Kidney glomerular epithelial cell (primary cell): ENCODE measurements at places on chromosomes 3 and 15.

DNA sequence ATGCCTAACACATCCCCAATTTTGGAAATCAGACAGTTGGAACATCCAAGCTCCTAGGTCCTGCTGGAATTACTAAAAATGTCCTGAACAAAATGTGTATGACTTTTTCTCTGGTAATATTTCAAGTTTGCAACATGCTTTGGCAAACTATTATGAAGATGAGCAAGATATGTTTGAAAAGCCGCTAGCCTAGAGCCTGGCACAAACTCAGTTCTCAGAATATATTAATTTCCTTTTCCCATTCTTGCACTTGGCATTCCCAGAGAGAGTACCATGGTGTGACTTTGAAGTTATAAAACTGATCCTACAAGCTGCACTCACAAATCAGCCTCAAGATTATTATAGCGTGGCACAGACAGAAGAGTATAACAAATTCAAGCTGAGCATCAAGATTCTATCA, 1031.1 kb downstream of the NTRK3 start:
- no peak for DNase-seq

DNA sequence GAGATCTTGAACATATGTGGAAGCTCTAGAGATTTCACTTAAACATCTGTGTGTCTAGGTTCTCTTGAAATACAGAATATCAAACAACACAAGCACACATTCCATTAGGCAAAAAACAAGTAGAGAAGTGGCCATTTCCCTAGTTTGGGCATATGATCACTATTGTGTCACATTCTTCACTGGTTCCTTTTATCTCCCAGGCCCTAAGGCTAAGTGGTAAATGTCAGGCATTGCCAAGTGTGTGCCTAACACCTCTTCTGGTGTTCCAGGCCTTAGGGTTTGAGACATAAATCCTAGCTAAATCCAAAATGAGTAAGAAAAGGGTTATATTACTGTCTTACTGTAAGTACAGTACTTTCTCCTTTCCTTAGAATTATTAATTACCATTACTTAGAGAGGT, 880.1 kb downstream of the PDCD6IP start:
- no peak for DNase-seq

DNA sequence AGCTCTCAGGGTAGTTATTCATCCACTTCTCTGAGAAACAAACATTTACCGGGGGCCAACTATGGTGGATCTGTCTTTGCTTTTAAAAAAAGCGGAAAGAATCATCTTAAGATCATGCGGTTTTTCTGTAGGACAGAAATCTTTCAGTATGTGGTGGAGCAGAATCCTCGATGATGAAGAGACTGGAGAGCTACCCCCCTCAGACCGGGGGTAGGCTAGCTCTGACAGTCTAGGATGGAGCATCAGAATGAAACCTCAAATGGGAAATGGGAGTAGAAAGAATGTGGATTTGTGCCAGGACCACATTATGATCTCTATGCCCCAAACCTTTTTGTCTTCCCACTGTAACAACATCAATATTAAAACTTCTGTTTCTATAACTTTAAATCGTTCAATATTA, 30.3 kb downstream of the TPRG1 start:
- no peak for DNase-seq

DNA sequence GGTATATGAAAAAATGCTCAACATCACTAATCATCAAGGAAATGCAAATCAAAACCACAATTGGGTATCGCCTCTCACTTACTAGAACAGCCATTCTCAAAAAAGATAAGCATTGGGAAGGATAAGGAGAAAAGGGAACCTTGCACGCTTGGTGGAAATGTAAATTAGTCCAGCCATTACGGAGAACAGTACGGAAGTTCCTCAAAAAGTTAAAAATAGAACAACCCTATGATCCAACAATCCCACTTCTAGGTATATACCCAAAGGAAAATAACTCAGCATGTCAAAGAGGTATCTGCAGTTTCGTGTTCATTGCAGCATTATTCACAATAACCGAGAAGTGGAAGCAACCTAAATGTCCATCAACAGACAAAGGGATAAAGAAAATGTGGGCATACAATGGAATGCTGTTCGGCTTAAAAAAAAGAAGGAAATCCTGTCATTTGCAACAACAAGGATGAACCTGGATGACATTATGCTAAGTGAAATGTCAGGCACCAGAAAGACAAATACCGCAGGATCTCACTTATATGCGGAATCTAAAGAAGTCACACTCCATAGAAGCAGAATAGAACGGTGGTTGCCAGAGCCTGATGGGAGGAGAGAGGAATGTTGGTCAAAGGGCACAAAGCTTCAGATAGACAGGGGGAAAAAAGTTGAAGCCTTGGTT, 11.7 kb upstream of the CMTM7 start:
- DNase-seq = no peak

DNA sequence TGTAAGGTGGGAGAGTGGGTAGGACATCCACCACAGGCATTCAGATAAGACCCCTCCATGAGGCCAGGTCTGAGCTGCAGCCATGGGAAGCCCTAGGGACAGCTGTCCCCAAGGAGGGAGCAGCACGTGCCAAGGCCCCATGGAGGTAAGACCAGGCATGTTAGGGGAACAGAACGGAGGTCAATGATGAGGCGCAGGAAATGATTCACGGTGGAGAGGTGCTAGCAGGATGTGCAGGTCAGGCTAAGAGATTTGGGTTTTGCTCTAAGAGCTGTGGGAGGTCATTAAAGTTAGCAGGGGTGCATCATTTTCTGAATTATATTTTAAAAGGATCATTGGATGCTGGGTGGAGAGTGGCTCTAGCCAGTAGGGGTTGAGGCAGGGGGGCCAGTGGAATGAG, 66.4 kb upstream of the SNRPA1 start:
- DNase-seq = no peak

DNA sequence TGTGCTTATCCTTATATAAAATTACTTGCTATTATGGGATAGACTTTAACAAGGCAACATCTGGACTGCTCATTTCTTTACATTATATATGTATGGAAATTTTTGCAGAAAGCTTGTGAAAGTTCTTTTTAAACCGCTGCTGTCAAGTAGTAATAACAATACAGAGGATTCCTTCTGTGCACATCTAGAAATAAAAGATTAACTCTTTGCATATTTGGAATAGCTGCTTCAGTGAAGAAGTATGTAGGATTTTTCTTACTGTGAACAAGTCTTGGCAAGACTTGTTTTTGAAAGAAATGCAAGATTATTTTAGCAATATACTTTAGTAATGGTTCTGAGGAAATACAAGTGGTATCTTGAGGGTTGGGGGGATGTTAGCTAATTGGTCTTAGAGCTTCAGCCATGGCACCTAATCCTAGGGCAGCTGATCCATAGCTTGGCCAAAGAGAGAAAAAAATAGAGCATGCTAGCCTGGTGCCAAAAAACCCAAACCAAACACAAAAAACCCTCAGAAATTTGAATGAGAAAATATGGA, 4.3 kb downstream of the PRKCI start:
- DNase-seq = peak; percentile 36

- DNase-seq = no peak
These were observed 114.9 kb upstream of the MLF1 start for GRCh38 chr3:158456114-158456513.

DNA sequence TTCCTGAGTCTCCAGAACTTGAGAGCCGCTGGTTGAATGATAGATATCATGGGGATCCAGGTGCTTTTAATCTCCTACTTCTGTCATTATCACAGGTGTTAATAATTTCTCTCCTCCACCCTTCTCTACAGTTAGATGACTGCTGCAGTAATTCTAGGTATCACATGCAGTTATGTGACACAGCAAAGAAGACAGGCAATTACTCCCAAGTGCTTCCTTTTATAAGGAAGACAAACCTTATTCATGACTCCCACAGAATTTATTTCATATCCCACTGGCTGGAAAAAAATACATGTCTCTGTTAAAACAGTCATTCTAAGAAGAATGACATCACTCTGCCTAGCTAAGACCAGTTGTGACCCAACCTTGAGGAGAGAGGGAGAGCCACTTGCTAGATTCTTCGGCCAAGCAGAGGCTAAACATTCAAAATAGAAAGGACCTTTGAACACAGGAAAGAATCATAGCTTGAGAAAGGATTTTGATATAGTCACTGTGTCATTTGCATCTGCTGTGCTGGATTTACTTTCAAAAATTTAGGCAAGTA, 500.6 kb downstream of the SI start:
- DNase-seq = no peak

GRCh38 chr3:88030210-88030609, 28.6 kb downstream of the CGGBP1 start:
- DNase-seq = no peak

DNA sequence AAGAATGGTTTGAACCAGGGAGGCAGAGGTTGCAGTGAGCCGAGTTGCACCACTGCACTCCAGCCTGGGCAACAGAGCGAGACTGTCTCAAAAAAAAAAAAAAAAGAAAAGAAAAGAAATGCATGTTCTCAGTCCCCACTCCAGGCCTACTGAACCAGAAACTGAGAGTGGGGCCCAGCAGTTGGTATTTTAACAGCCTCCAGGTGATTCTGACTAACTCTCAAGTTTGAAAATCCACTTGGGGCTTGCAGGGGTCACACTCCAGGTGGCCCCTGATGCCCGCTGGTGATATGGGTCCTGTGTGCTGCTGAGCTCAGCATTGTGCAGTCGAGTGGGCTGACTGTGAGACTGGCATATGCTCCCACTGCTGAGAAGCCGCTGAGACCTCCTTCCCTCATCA, 133.7 kb upstream of the C2CD4B start:
- DNase-seq = no peak

- no peak for DNase-seq
These were observed 166.0 kb downstream of the THSD4 start for GRCh38 chr15:71281256-71281655.

DNA sequence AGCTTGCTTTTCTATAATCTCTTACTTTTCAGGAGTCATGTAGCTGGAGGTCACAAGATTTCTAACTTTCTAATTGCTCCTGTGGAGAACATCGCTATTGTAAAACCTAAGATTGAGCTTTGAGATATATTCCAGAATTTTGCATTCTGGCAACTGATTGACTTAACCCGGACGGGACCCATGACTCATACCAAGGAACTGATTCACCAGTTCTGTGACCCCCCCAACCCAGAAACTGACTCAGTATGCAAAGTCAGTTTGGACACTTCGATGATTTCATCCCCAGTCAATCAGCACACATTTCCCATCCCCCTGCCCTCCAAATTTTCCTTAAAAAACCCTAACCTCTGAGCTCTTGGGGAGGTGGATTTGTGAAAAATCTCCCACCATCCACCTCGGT, 396.5 kb upstream of the GBE1 start:
- DNase-seq = peak; percentile 79

GRCh38 chr15:66862111-66862939, 160.3 kb downstream of the SMAD6 start:
- no peak for DNase-seq

DNA sequence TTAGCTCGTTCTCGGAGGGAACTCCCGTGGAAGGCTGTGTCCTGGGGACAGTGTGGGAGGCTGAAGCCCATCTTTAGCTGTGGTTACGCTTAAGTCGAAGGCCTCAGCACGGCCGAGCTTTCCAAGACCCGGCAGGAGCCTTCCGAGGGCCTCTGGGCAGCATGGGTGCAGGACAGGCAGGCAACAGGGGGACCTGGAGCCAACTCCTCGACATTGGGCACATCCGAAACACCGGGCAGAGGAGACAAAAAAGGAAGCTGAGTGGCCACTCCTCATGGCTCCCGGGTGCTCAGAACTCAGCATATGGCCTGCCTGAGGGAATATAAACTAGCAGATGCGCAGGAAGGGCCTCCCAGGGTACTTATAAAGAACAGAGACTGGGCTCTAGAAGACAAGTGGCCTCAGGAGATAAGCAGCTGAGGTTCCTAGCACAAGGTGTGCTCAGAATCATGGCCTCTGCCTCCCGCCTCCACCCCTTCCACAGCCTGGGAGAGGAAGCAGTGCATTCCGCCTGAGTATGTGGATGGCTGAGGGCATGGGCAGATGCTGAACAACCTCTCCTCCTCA, 34.1 kb downstream of the ABTB1 start:
- DNase-seq = no peak

DNA sequence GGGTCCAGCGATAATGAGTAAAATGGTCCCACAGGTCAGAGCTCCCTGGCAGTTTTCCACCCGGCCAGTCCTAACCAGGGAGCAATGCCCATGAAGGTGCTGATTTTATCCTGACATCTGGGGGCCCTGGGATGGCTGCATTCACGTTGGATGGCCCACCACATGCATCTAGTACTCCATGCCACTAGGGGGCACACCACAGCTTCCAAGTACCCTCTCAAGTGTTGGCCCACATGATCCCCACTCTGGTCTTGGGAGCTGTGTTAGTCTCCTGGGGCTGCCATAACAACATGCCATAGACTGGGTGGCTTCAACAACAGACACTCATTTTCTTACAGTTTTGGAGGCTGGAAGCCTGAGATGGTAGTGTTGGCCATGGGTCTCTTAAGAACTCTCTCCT, 225.5 kb downstream of the SLCO3A1 start:
- DNase-seq = no peak

DNA sequence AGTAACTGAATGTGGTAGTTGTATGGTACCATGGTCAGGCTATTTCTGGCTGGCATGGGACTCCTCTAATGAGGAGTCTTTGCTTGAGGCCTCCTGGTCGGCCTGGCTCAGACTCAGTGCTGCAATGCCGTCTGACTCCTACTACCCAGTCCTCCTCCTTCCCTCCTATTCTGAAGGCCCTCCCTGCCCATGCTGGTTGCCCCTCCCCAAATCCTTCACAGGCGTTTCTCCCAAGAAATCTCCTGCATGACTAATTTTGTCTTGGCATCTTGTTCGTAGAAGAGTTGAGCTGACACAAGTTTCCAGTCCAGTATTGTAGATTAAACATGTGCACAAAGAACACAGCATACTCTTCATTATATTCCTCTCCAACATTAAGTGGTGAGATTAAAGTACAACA, 115.5 kb downstream of the NFKBIZ start:
- no peak for DNase-seq

GRCh38 chr3:129399895-129400357, 28.5 kb downstream of the EFCAB12 start:
- no peak for DNase-seq

- DNase-seq = no peak
These were observed 60.5 kb downstream of the GABRB3 start for GRCh38 chr15:26712335-26712734.
